ENCODE measurements at places on chromosomes 1 and 21.
A peak's percentile ranks its signal among the peaks of the same experiment; 100 is the strongest.

DNA sequence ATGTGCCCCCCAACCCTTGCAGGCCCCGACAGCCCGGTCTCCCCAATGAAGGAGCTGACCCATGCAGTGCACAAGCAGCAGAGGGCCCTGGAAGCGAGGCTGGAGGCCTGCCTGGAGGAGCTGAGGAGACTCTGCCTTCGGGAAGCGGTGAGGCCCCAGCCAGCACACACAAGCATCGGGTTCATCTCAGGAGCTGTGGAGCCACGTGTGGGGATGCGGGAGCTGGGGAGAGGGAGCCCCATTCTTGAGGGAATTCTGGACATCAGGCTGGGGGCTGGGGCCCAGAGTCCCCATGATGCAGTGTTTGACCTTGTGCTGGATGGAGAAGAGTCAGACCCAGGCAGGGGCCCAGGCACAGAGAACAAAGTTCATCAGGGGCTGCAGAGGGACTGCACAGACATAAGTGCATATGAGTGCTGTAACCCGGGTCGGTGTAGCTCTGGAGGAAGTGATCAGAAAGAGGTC is 4.8 kb downstream of the INAVA start:
- DNase-seq = no peak

GRCh38 chr1:16215882-16216753 is 3.7 kb upstream of the ARHGEF19 start:
- DNase-seq = peak; percentile 54

GRCh38 chr1:118692143-118692542 is 296.0 kb downstream of the TBX15 start:
- no peak for DNase-seq

- no peak for DNase-seq
Measured at GRCh38 chr1:190685676-190686075, 208.0 kb upstream of the BRINP3 start.

GRCh38 chr1:12480748-12481362 is 137.2 kb downstream of the DHRS3 start:
- DNase-seq = peak; percentile 42

DNA sequence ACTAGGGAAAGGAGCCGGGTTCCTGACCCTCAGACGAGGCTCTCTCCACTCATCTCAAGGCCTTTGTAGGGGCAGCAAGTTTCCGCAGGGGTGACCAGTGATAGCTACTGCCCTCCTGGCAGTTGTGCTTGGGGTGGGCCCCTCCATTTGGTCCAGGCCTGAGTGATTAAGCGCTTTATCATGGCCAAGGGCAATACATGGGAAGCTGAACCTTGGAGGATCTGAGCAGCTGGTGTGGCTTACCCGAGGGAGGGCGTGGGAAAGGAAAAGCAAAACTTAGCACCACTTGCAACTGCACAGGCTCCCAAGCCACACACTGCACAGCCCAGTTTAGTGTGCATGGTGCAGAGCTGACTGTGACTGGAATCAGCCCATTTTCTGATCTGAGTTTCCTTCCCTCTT is 47.8 kb downstream of the GADD45A start:
- no peak for DNase-seq
